ENCODE measurements at places on chromosomes 1 and 21.

GRCh38 chr1:2890221-2890850 is 88.8 kb upstream of the TTC34 start:
- no peak for DNase-seq

- DNase-seq, result no peak
Observed at GRCh38 chr1:61158591-61158990, 76.2 kb downstream of the NFIA start.

DNA sequence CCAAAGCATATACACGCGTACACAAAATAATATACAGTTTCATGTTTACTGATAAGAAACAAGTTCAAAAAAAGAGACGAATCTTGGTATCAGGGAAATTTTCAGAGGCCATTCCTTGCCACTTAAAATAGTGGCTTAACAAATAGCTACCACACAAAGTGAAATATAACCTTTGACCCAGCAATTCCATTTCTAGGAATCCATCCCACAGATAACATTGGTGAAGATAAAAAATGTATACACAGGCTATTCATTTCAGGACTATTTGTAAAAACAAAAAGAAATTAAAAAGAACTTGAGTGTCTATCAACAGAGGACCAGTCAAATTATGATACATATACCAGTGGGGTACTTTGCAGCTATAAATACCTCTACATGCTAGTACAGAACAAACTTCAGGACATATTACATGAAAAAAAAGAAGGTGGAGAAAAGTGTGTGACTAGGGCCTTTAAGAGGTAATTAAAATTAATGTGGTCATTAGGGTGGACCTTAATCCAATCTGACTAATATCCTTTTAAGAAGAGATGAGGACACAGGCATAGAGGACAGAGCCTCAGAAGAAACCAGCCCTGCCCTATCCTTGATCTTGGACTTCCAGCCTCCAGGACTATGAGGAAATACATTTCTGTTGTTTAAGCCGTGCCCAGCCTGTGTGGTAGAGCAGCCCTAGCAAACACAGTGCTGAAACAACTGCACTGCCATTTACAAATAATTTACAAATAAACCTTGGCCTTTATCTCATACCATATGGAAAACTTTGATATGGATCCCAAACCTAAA is 7.8 kb downstream of the UBE2G2 start:
- no peak for DNase-seq

DNA sequence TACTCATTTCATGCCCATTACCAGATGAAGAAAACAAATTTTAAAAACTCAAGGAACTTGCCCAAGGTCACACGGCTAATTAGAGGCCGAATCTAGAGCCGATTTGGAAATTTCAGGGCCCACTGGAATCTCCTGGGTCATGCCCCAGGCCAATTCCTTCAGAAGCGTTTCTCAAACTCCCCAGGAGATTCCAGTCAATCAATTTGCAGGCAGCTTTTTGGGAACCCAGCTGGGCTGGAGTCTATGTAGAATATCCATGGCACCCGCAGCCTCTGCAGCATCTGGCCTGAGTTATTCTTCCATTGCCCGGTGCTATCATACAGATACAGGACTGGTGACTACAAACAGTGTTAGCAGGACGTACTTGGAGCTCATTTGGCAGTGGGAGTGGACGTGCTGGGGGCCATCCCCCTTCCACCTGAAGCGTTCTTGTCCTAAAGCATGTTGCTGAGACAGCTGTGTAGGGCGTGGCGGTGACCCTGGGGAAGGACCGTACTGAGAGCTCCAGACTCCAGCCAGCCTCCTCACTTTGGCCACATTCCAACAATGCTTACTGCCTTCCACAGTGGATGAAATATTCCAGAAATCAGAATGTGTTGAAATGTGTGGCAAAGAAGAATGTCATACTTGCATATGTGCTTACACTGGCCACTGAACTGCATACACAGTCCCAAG is 38.3 kb downstream of the ABCG1 start:
- DNase-seq, result no peak

GRCh38 chr1:178189814-178190213 is 95.9 kb downstream of the RASAL2 start:
- no peak for DNase-seq

DNA sequence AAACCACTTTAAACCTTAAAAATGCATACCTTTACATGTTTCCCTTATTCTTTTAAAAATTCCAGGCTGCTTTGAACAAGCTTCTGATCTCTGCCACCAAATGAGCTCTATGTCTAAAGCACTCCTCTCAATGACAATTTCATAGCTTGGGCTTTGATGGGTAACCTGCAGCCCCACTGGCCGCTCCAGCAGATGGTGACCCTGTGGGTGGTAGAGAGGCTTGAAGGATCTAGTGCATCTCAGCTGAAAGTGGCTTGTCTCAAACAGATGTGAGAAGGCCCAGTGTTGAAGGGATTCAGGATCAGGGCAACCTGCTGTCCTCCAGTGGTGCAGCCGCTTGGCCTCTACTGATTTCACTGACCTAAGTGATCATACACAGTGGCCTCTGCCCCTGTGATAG is 84.7 kb upstream of the IRF2BP2 start:
- DNase-seq, result no peak

- DNase-seq, result no peak
Observed at GRCh38 chr1:93574991-93575390, 106.6 kb downstream of the BCAR3 start.

DNA sequence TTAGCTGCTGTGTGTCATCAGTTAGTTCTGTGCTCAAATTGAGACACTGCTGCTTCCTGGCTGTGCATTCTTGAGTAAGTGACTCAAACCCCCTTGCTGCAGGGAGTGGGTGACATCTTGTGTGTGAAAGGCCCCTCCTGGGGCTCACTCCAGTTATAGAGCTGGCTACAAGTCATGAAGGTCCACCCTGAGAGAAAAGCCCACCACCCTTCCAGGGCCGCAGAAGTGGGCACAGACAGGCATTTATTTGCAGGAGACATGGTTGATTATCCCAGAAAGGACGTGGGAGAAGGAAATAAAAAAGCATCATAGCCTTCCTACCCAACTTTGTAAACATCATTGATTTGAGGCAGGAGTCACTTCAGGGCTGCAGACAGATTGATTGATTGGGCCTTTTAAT is 550.6 kb downstream of the MATN1 start:
- DNase-seq, result no peak

DNA sequence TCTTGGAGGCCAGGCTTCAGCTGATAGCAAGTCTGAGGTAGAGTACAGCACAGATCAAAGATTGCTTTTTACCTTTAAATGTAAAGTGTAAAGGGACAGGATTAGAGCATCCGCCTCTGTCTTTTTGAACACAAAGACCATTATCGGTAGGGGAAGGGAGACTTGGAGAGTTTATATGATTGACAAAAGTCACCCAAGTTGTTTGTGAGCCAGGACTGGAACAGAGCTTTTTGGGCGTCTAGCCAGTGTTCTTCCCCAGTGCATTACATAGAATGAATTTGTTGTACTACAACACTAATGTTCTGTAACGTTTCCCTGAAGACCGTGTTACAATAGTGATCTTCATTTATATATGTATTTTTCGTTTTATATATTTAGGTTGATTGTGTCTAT is 9.3 kb upstream of the PIGC start:
- no peak for DNase-seq

DNA sequence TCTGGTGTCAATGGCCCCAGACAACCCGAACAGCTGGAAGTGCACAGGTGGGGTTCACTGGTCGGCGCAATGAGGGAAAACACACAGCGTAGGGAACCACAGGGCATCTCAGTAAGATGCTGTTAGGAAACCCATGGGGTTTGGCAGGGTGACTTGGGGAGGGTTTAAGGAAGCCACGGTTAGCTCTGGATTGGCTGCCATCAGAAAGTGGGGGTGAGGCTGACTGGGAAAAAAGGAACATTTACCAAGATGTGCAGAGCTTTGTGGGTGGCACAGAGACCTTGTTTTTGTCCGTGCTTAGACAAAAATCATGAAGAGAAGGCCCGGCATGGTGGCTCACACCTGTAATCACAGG is 11.0 kb downstream of the ALDH4A1 start:
- no peak for DNase-seq

GRCh38 chr1:197951089-197951488 is 33.9 kb downstream of the LHX9 start:
- no peak for DNase-seq

DNA sequence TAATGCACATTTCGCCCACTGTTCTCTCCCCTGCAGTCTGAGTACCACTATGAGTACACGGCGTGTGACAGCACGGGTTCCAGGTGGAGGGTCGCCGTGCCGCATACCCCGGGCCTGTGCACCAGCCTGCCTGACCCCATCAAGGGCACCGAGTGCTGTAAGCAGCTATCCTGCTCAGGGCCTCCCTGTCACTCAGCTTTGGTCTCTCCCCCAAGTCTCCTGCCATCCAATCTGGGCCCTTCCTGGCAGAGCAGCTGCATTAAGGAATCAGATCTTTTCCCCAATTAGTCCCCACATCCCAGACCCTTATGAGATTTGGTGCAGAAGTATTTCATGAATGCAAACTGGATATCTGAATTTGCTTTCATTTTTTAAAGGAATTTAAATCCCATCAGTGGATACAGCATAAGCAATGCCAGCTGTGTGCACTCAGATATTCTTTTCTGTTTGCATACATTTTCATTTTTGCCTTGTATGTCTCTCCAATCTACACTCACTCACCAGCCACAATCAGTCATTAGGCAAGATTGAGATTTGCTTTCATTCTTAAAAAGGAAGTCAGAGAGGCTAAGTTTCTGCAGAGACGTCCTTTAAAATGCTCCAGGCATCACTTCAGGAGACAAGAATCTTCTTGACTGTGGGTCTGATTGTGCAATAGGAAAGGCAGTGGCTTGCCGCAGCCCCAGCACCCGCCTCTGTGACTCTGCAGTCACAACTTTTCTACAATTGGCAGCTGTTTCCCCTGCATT is 48.1 kb downstream of the ELAPOR1 start:
- DNase-seq, result peak; percentile 23

GRCh38 chr1:211829343-211830054 is 1.1 kb downstream of the LPGAT1 start:
- DNase-seq, result no peak

DNA sequence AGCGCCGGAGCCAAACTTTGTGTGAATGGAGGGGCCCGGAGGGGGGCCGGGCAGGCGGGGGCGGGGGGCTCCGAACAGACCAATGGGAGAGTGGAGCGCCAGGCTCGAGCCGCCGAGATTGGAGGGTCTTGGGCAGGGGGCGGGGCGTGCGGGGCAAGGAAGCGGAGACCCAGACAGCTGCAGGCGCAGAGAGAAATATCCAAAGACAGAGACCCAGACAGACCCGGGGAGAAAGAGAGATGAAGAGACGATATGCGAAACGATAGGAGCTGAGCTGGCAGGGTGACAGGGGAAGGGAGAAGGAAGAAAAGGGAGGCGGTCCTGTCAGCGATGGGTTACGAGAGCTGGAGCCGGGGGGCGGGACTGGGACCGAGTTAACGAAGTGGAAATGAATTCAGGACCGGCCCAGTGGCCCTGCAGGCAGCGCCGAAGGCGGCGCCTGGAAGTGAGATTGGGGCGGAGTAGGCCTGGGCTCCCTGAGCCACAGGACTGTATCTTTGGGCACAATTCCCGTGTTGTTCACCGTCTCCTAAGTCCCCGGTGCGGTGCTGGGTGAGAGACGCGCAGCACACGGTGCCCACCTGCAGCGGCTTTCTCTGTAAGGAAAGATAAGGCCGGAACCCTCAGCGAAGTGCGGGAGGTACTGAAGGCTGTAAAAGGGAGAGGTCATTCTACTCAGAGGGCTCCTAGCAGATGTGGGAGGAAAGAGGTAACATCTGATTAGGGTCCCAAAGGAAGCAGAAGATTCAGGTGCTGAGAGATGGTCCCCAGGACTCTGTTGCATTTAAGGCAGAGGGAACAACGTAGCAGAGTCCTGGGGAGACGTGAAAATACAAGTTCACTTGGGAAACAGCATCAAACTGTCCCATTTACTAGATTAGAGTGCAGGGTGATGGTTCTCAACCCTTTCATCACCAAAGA is 543 bp upstream of the KCNJ10 start:
- DNase-seq, result no peak

DNA sequence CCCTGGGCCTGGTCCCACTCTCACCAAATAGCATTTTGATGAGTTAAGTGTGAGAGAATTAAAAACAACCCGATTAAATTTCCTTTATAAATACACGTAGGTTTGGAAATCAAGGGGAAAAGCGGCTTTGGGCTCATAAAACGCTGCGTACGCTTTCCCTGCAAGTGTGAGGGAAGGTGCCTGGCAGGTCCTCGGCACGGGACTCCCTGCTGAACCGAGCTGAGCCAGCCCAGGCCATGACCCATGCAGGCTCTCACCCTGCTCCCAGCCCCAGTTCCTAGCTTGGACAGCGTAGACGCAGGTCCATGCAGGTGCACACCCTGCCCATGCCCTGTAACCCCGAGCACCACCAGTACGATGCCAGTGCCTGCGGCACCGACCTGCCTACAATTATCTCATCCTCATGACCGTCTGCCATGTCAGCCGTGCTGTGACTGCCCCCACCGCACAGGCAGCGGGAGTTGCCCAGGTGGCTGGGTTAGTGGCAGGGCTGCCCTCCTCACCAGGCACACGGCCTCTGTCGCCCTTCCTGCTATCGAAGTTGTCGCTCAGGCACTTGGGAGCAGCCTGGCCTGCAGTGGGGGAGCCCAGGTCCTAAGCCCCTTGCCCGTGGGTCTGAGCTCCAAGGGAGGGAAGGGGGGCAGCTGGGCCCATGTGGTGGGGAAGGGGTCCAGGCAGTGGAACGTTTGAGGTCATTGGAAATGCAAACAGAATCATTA is 41.0 kb upstream of the ACTRT2 start:
- no peak for DNase-seq

- no peak for DNase-seq
Observed at GRCh38 chr1:86741947-86742572, 37.7 kb downstream of the SH3GLB1 start.

- DNase-seq, result no peak
Observed at GRCh38 chr1:162305969-162306368, 70.7 kb downstream of the SPATA46 start.

DNA sequence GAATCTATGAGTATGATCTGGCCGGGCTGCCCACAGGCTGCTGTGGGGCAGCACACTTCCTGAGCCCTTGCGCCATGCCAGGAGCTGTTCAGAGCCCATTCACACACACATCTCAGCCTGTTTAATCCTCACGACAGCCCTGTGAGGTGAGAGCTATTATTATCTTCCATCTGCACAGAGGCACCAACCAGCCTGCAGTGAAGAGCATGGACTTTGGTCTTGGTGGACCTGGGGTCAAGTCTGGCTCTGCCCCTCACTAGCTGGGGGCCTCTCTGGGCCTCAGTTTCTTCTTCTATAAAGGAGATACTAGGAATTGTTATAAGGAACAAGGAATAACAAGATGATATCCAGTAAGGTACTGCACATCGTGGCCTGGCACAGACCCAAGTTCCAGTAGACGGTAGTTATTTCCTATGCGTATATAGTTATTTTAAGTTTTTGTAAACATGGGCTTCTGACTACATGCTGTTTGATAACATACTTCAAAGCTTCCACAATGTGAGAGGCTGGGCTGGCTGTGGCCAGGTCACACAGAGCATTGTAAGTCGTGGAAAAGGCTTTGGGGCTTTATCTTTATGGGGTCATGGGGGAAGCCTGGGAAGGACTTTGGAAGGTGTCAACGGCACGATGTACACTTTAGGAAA is 3.4 kb upstream of the PADI2 start:
- DNase-seq, result no peak

- no peak for DNase-seq
Observed at GRCh38 chr1:178543290-178543607, 30.3 kb downstream of the TEX35 start.

- DNase-seq, result no peak
Observed at GRCh38 chr1:215376544-215377264, 190.4 kb upstream of the KCTD3 start.

GRCh38 chr1:167541610-167542009 is 12.0 kb downstream of the CREG1 start:
- DNase-seq, result no peak

GRCh38 chr1:209870151-209870831 is 42.5 kb downstream of the UTP25 start:
- no peak for DNase-seq
